ENCODE measurements at places on chromosomes 12 and 14.
A peak's percentile ranks its signal among the peaks of the same experiment; 100 is the strongest.

- no peak for DNase-seq
Measured at GRCh38 chr12:77324763-77325468, 259.5 kb upstream of the E2F7 start.

DNA sequence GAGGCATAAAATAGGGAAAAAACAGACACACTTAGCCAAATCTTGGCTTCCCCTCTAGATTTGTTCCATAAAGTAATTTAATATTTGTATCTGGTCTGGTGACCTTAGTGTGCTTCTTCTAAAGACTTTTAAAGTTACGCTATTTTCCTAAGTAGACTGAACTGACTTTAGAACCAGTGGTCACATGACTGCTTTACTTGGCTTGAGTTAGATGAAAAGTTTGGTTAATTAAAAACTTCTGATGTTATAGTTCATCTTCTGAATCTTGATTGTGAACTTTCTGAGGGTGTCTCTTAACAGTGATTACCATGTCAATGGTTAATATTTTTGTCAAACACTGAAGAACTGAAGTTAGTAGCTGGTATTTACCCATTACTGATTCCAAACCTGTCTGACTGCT, 2.6 kb downstream of the BBS10 start:
- no peak for DNase-seq

DNA sequence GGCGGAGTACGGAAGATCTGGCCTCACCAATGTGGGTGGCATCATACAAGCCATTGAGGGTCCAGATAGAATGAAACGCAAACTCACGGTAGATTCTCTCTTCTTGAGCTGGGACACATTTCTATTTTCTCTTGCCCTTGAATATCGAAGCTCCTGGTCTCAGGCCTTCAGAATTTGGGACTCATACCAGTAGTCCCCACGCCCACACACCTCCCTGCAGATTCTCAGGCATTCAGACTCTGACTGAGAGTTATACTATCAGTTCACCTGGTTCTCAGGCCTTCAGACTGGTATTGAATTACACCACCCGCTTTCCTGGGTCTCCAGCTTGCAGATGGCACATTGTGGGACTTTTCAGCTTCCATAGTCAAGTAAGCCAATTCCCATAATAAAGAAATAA, 37.8 kb downstream of the EIF2S3B start:
- DNase-seq = no peak

- no peak for DNase-seq
Measured at GRCh38 chr12:68375756-68376695, 43.9 kb upstream of the MDM1 start.

DNA sequence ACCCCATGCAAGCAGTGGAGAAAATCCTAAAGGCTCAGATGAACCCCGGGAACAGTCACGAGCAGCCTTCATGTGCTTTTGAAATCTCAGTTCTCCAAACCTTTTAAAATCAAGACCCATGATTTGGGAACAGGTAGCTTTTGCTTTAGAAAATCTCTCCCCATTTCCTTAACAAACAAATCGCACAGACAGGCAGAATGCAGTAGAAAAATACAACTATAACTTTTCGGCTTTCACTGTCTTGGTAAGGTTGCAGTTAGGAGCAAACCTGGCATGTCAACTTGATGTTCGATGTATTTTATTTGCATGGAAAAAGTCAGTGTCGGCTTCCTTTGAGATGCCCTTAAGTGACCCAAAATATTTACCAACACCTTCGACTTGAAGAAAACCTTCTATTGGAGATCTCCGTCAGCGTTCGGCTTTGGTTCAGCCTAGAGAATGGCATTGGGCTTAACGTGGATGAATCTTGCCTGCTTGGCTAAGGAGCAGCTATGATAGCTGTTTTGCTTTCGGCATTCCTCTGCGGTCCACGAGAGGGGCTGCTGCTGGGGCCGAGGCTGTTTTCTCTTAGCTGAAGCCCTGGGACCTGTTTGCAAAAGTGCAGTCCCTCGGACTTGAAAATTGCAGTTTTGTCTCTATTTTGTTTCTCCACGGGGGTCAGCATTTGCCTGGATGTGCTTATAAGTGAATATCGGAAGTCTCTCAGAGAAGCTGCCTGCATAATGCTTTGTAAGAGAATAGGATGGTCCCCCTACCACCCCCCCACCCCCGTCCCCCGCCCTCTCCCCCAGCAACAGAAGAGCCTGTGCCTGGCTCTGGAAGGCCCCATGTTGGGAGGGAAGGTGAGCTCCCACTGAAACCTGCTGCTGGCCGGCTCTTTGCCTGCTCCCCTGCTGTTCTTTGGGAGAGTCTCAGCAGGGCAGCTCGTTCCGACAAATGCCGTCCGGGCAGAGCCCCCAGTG, 122.8 kb downstream of the AACS start:
- DNase-seq = no peak

DNA sequence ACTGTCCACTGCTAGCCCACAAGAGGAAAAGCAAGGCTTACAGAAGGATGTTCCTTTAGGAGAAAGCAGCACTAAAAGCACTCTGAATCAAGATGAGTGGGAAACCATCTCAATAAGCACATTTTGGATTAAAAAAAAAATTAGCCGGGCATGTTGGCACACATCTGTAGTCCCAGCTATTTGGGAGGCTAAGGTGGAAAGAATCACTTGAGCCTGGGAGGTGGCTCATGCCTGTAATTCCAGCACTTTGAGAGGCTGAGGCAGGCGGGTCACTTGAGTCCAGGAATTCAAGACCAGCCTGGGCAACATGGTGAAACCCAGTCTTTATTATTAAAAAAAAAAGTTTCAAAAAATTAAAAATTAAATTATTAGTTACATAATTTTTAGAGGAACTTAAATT, 17.0 kb upstream of the ARL1 start:
- DNase-seq = no peak

GRCh38 chr12:51920046-51920445, 12.7 kb downstream of the ACVRL1 start:
- DNase-seq = no peak

- no peak for DNase-seq
Measured at GRCh38 chr14:92756446-92756845, 8.0 kb upstream of the LGMN start.

DNA sequence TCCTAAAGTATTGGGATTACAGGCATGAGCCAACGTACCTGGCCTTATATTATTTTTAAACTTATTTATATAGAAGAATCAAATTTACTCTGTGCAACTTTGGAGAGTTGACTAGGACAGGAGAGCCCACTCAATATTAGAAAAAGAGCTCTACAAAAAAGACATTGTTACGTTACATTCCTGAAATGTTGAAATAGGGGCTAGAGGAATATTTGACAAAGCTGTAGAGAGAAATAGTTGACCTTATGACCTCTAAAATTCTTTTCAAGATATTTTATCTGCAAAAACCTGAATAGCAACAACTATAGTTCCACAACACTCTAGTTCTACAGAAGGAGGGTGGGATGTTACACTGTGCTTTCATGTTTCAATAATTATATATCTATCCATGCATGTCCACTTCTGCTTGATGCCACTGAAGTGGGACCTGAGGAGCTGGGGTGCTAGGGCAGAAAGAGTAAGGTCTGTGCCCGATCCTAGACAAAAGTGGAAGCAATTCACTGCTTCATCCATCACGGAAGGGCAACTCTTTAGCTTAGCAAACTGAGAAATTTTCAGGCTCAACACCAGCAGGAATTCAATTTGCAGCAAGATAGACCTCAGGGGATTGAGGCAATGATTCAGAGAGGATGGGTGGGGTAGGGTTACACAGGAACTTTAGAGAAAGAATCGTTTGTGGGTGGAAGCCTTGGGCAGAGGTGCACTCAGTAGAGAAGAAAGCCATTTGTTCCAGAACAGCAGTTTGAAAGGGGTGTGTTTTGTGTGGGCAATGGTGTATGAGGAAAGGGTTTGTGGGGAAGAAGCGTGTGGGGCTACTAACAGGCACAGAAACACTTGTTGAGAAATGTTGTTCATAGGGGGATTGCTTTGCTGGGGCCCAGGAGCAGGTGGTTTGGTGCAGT, 16.0 kb upstream of the RNASE10 start:
- DNase-seq = peak; percentile 7

All from activated CD4-positive, alpha-beta T cell treated with anti-CD3 and anti-CD28 coated beads for 4 hours (primary cell).